NCI-H1930 (cell line): ENCODE measurements at places on chromosomes 7 and 10.
A peak's percentile ranks its signal among the peaks of the same experiment; 100 is the strongest.

DNA sequence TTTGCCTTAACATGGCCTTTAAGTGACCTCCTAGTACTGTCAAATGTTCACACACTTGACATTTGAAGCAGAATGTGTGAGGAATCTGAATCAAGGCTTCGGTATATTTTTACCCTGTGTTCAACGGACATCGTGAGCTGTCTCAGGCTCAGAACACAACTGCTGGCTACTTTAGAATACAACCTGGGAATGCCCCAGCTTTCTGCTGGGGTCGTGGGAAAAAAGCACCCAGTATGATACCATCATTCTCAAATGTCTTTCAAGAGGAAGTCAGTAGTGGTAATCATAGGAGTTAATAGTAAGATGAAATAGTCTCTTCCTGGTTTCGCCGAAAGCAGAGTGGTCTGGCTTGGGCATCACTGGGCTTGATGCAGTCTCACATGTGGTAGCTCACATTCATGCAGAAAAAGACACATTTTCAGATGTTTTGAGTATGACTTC, 67.2 kb downstream of the CREB5 start:
- no peak for DNase-seq

DNA sequence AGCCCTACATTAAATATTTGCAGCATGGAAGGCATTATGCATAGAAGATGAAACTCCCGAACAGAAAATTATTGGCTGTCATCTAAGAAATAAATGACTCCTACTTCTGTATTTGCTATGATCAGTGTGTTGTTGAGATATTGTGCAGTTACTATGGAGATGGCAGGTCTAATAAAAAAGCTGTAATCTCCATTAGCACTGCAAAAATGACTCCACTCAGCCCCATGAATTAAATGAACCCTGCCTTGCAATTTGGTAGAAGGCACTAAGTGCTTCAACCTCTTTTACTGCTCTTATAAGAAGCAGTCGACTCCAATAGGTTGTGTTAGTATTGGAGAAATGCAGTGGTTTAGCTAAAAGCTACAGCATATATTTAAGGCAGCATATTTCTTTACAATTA, 290.0 kb upstream of the PHYHIPL start:
- DNase-seq, result no peak

DNA sequence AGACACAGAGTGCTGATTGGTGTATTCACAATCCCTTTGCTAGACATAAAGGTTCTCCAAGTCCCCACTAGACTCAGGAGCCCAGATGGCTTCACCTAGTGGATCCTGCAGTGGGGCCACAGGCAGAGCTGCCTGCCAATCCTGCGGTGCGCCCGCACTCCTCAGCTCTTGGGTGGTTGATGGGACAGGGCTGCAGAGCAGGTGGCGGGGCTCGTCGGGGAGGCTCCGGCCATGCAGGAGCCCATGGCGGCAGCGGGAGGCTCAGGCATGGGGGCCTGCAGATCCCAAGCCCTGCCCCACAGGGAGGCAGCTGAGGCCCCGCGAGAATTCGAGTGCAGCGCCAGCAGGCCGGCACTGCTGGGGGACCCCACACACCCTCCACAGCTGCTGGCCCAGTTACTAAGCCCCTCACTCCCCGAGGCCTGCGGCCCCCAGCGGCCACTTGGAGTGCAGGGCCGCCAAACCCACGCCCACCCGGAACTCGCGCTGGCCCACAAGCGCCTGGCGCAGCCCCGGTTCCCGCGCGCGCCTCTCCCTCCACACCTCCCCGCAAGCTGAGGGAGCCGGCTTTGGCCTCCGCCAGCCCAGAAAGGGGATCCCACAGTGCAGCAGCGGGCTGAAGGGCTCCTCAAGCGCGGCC, 7.7 kb upstream of the BET1 start:
- DNase-seq, result no peak

GRCh38 chr10:33016988-33017387, 59.0 kb upstream of the ITGB1 start:
- DNase-seq, result no peak

- no peak for DNase-seq
These were observed 45.7 kb downstream of the HIBADH start for GRCh38 chr7:27616914-27617548.

DNA sequence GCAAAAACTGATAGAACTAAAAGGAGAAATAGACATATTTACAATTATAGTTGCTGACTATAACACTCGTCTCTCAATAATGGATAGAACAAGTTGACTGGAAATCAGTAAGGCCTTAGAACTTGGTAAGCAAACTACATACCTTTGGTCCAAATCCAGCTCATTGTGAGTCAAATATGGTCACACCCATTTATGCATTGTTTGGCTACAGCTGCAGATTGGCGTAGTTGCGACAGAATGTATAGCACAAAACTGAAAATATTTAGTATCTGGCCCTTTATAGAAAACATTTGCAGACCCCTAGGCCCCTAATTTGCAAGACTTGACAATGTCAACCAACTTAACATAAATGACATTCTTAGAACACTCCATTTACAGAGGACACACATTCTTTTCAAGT, 103.6 kb upstream of the EGR2 start:
- no peak for DNase-seq

DNA sequence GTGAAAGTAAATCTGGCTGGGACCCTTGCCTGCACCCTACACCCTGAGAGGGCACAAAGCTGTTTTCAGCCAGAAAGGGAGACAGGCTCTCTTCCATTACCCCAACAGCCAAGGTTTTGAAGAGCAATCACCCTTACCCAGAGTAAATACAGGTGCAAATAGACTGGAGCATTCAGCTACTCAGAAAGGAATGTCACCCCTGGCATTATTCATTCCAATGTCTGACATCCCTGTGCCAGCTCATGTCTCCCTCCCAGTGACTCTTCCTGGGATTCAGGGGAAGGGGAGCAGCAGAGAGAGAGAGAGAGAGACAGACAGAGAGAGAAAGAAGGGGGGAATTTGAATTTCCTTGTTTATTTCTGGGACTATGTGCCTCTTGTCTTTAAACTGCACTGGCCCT, 611.8 kb downstream of the SORCS3 start:
- peak; percentile 3 for DNase-seq

GRCh38 chr10:33665501-33665900, 331.0 kb upstream of the NRP1 start:
- no peak for DNase-seq

DNA sequence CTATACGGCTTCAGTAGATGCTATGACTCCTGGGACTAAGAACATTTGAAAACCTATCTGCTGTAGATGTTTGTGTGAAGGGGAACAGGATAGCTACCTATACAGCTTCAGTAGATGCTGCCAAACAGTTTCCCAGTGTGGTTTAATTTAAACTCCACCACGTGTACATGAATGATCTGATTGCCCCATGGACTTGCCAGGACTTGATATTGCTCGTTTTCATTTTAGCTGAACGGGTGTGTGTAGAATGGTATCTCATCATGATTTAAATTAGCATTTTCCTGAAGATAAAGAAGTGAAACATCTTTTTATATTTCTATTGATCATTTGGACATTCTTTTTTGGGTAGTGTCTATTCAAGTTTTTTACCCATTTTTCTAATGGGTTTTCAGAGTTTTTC, 77.8 kb upstream of the PIP4K2A start:
- no peak for DNase-seq

DNA sequence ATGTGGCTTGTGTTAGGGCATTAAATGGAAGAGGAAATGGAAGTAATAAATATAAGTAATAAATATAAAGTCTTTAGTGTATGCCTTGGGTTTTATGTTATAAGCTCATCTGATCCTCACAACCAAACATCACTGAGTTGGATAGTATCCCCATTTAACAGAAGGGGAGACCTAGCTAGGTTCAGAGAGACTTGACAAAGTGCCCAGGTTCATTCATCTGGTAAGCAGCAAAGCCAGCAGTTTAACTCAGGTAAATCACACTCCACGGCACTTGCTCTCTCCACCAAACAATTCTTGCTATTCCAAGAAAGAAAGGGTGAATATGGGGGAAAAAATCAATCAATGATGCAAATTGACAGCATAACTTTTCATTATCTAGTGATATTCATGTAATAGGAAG, 167.3 kb downstream of the MAGI2 start:
- no peak for DNase-seq

DNA sequence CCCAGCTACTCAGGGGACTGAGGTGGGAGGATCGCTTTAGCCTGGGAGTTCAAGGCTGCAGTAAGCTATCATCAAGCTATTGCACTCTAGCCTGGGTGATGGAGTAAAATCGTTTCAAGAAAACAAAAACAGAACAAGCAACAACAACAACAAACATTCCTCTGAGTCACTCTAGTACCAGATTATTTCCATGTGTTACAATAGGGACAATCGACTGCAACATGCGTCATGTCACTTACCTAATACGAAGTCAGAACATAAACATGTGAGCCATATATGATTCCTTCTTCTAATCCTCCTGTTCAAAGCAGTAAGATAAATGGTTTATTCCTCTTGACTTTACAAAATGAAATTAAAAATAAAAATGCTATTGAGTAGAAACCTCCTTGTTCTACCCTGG, 57.3 kb downstream of the ZNF438 start:
- no peak for DNase-seq
